ENCODE measurements at places on chromosomes 2 and 18. TPM values are rescaled to one million over a fixed set of nuclear protein-coding genes. Genes with fewer than 3 reads are reported as not detected.

GRCh38 chr2:105431367-105432043 is 32.7 kb upstream of the FHL2 start:
- no peak for DNase-seq
- no peak overlapping the region for H3K4me3 ChIP-seq
- H3K36me3 ChIP-seq, result no peaks in the 10 kb centered on the region
- peaks cover 4% of the 10 kb centered on the region for H3K27me3 ChIP-seq
- H3K4me1 ChIP-seq, result peaks cover 17% of the 10 kb centered on the region
- H3K27ac ChIP-seq, result no peak overlapping the region

GRCh38 chr2:221552291-221552690 is 19.8 kb downstream of the EPHA4 start:
- DNase-seq, result no peak
- H3K4me1 ChIP-seq, result no peaks in the 10 kb centered on the region
- no peaks in the 10 kb centered on the region for H3K36me3 ChIP-seq
- H3K27ac ChIP-seq, result no peak overlapping the region
- no peak overlapping the region for H3K4me3 ChIP-seq
- H3K27me3 ChIP-seq, result peaks cover 1% of the 10 kb centered on the region

- no peak overlapping the region for H3K4me3 ChIP-seq
- no peak overlapping the region for H3K27ac ChIP-seq
- H3K36me3 ChIP-seq, result no peaks in the 10 kb centered on the region
- H3K4me1 ChIP-seq, result no peaks in the 10 kb centered on the region
- H3K27me3 ChIP-seq, result peaks cover 18% of the 10 kb centered on the region
- DNase-seq, result no peak
These were observed 156.8 kb upstream of the UBE2E3 start for GRCh38 chr2:180823546-180824141.

PLGLB1 gene
- total RNA-seq, result 21.0 TPM

DNAJC27 gene
- total RNA-seq, result 13.8 TPM

C18orf63 gene
- total RNA-seq, result not detected

PTPRN gene
- total RNA-seq, result not detected

PFN4 gene
- total RNA-seq, result not detected

DNA sequence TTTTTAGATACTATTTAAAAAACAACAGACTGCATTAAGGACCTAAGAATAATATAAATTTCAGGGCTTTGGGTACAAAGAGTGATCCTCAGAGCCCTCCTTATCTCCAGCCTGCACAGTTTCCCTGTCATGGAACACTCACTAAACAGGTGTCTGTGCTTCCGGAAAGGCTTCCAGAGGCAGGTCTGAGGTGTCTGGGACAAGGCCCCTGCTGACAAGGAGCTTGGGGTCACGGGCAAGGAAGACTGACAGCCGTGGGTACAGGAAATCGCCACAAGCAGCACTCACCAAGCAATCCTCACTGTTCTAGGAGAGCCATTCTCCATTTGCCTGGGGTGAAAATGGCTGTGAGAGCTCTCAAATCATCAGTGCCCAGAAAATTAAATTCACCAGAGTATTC is 220.3 kb upstream of the PXDN start:
- no peaks in the 10 kb centered on the region for H3K36me3 ChIP-seq
- no peak for DNase-seq
- peaks cover 2% of the 10 kb centered on the region for H3K27me3 ChIP-seq
- H3K27ac ChIP-seq, result no peak overlapping the region

Measured in naive thymus-derived CD8-positive, alpha-beta T cell (primary cell).